Left hindlimb (tissue), 1 donor: ENCODE measurements at places on chromosomes 1 and 21.

DNA sequence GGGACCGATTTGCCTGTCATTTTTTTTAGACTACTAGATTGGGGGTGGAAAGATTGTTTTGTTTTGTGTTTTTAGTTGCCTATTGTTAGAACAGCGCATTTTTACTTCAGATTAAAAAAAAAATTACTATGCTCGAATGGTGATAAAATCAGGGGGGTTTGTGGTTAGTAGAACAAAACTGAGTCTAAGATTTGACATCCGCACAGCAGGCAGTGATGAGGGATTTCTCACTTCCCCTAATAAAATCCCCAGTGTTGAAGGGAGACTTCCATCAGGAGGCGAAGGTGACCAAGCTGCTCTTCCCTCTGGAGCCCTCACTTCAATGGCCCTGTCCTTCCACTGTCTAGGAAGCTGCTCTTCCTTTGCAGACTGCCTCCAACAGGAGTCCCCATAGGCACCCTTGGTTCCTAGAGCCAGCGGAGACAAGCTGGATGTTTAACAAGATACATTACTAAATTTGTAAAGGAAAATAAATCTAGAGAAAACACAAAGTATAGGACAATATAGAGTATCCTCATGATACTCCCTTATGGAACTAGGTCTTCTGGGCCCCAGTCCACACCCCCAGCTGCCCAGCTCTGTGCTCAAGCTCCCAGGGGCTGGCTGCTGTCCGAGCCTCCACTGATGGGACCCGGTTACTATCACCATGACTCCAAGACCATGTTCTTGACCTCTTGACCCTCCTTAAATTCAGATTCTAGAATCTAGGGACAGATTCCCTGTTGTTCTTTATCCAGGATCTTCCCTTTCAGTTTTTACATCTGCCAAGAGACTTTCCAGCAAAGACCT is 31.0 kb downstream of the TENT5C start:
- DNase-seq = no peak

DNA sequence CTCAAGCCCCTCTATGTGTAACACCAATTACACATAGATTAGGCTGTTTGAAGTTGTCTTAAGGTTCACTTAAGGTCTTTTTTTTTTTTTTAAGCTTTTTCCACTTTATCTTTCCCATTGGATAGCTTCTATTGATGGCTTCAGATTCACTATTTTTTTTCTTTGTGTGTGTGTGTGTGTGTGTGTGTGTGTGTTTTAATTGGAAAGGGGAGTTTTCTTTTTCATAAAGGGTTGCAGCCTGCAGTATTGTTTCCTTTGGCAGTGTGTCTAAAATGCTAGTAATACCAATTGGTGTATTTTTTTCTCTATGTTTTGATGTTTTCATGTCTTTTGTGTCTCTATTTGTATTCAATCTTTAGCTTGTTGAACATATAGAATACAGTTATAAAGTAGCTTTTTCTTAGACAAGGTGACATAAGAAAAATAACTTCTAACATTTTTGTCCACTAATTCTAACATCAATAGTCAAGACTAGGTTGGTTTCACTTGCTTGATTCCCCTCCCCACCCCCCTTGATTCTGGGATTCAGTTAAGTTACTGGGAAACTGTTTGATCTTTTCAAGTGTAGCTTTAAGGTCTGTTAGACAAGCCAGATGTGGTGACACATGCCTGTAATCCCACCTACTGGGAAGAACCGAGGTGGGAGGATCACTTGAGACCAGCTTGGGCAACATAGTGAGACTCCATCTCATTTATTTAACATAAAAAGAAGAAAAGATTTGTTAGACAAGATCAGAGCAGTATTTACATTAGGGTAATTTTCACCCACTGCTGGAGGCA is 21.4 kb downstream of the PRRC2C start:
- DNase-seq = no peak

- DNase-seq = no peak
These were observed 83.1 kb downstream of the CAPZB start for GRCh38 chr1:19402031-19402813.

DNA sequence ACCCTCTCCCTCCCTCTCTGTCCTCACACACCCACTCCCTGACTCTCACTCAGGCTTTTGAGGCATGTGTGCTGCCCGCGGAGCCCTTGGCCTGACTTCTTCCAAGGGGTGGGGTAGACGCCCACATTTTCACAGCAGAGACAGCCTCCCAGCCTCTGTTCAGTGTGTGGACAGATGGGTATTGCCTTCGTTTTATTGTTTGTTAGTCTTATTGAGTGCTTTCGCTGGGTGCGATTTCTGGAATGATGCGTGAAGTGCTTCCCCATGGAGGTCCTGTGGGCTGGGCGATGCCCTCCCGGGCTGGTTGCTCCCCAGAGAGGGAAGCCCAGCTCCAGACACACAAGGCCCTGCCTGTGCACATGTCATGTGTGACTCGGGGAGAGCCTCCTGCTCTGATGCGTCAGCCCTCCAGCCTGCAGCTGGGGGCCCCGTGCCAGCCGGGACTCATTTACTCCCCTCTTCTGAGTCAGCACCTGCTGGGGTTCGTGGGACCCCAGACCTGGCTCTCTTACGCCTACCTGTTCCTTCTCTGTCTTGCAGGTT is 14.7 kb downstream of the PDXK start:
- DNase-seq = no peak

- DNase-seq = no peak
These were observed 12.3 kb upstream of the HES5 start for GRCh38 chr1:2542246-2542915.

- no peak for DNase-seq
These were observed 48.6 kb upstream of the EPS15 start for GRCh38 chr1:51567653-51568052.

GRCh38 chr21:32141318-32141633 is 137.6 kb downstream of the MIS18A start:
- DNase-seq = no peak

DNA sequence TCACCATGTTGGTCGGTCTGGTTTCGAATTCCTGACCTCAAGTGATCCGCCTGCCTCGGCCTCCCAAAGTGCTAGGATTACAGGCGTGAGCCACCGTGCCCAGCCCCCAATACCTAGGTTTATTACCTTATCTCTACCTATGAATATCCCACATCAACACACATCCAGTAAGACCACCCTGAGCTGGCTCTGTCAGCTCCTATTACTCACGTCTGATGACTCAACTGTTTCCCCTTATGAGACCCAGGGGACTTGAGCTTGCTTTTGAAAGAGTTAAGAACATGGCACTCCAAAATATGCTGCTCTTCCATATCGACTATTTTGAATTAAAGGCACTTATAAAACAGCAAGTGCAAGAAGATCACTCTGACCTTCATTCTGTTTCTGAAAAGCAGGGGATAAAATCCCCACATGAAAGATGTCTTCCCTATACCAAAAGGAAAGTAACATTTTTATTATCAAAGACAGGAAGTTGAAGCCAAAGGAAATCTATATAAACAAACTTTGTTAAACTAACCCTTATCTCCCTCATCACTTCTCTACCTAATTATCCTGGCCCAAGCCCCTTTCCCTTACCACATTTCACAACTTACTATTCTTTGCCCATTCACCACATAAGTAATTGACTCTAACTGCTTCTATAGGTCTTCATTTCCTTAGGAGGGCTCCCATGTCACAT is 41.3 kb upstream of the OSBPL9 start:
- DNase-seq = no peak

- DNase-seq = no peak
These were observed 1.1 kb upstream of the RCAN3 start for GRCh38 chr1:24501371-24502064.

DNA sequence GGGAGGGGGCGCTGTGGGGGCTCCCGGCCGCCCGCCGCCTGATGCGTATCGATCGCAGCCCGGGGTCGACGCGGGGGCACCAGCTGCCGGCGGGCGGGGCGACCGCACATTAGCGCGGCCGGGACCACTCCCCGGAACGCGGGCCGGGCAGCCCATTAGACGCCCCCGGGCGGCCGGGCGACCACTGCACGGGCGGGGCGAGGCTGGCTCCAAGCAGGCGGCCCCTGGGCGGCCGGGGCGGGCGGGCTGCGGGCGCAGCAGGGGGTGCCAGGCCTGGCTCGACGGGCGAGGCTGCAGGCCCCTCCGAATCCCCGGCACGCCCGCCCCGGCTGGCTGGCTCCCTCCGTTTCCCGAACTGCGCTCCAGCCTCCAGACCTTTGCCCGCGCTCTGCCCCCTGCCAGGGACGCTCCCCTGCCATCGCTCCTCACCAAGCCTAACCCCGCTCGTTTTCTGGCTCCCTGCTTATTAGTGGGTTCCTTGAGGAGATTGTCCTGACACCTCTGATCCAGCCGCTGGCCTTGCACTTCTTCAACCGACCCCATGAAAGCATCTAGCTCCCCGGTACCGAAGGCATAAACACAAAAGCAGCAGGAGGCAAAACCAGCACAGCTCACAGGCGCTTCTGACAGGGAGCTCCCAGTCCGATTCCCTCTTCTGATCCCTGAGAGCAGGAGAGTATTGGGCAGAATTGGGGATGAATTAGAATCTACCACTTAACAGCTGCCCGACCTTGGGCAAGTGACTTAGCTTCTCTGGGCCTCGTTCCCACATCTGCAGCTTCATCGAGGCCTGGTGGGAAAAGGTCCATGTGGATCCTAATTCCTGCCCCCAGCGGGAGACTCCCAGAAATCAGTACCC is 92.6 kb upstream of the CASZ1 start:
- DNase-seq = no peak

DNA sequence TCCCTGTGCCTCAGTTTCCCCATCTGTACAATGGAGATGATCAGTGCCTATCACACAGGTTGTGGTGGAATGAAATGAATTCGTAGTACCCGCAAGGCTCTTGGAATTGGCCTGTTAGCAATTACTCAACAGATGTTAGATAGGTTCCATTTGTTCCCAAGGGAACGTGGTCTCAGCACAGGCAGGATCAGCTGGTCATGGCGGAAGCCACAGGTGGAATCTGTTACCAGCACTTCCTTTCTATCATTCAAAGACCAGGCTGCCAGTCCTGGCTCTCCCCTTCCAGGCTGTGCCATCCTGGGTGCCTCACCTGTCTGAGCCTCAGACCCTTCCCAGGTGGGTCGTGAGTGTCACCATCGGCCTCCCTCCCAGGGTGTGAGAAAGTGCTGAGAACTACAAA is 61.5 kb downstream of the FBXO2 start:
- DNase-seq = no peak

DNA sequence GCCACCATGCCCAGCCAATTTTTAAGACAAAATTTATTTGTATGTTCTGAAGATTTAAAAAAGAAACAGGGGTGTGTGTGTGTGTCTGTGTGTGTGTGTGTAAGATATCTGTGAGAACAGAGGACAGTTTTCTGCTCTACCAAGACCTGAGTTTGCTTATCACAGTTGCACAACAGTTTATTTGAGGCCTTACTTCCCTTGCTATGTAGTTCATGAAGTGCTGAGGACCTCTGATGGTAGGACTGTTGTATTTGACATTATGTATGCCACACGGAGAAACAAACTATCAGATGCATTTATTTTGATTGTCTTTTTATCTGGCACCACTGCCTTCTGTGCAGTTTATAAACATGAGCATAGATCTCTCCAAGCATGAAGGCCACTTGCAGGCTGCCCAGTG is 355.2 kb downstream of the PBX1 start:
- DNase-seq = no peak

GRCh38 chr1:26387447-26387846 is 14.9 kb upstream of the ZNF683 start:
- no peak for DNase-seq

- no peak for DNase-seq
These were observed 207.0 kb downstream of the BARHL2 start for GRCh38 chr1:90510143-90510542.

DNA sequence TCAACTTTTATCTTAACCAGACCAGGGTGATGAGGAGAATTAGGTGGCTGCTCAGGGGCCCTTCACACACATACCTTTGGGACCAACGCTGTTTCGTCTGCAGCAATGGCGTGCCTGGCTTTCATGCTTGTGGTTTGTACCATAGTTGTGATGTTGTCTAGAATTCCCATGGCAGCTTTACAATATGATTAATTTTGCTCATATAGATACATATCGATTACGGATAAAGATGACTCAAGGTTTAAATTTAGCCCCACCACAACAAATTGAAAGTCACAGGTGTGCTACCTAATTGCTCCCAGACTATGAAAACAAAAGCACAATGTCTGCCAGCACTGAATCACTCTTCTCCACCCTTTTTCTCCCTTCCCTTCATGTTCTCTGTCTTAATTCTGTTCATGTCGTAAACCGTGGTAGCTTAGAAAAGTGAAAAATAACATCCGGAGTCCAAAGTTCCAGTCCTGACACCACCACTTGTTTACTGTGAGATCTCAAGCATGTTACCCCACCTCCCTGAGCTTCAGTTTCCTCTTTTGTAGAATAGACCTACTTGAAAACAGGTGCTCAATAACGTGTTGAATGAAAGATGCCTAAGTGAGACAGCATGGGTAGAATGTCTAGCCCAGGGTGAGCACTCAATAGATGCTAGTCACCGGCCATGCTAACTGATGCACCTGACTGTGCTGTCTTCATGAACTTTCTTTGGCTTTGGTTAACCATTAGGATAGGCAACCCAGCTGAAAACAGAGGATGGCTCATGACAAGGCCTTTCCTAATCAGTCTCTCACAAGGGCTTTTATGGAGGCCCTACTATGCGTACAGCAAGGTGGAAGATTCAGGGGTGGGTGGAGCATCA is 22.1 kb upstream of the JUN start:
- no peak for DNase-seq

GRCh38 chr1:167631936-167632614 is 2.0 kb downstream of the RCSD1 start:
- DNase-seq = no peak

GRCh38 chr1:117110774-117111173 is 10.8 kb downstream of the TRIM45 start:
- DNase-seq = no peak

- DNase-seq = peak; percentile 65
These were observed 38.2 kb upstream of the WASF2 start for GRCh38 chr1:27527890-27528817.

DNA sequence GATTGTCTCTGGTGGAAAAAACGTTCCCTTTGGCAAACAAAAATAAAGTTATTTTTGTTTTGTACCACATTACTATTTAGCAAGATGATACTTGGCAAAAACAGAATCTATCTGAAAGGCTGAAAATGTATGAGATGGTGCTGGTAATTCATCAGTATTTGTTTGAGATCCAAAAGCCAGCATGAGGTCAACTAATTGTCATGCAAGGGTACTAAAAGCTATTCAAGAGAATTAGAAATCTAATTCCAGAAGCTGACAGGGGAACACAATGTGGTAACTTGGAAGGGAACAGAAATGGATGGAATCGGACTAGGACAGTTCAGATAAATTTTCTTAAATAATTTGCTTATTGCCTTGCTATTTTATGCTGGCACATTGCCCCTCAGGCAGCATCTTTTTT is 263.8 kb downstream of the KCNT2 start:
- DNase-seq = no peak

GRCh38 chr1:85357817-85358216 is 81.4 kb upstream of the BCL10 start:
- no peak for DNase-seq

DNA sequence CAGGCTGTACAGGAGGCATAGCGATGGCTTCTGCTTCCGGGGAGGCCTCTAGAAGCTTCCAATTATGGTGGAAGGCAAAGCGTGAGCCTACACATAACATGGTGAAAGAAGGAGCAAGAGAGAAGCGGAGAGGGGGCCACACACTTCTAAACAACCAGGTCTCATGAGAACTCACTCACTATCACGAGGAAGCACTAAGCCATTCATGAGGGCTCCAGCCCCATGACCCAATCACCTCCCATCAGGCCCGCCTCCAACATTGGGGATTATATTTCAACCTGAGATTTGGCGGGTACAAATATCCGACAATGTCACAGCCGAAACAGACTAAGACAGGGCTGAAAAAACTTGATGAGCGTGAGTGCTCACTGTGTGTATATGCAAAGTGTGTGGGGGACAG is 89.3 kb upstream of the CNIH3 start:
- DNase-seq = no peak
